SIG-M5 (cell line): ENCODE measurements at places on chromosomes 7 and 10.

DNA sequence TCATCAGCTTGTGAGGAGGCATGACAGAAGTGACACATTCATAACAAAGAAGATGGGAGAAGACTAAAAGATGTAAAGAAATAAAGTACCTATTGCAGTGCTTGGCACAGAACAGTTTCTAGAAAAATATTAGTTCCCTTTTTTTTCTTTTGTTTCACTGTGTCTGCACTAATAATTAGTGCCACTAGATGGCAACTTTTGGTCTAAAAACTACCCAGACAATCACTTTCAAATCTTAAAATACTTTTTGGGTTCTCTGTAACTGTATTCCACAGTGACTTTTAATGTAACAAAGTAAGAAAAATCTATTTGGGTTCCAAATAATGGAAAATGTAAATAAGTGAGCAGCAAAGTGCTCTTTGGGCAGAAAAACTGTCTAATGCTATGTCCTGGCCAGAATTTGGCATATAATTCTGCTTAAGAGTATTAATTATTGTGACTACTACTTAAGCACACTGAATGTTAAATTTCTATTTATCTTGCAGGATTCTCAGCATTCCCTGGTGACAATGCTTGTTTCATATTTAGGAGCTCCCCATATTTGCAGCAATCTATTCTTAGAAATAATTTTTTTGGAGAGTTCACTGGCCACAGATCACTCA lies 134.8 kb upstream of the KIF5B start:
- no peak for DNase-seq

GRCh38 chr7:73521636-73522104 lies 423 bp downstream of the BAZ1B start:
- DNase-seq: no peak

- DNase-seq: no peak
These were observed 231.3 kb upstream of the NPY start for GRCh38 chr7:24052572-24053260.

DNA sequence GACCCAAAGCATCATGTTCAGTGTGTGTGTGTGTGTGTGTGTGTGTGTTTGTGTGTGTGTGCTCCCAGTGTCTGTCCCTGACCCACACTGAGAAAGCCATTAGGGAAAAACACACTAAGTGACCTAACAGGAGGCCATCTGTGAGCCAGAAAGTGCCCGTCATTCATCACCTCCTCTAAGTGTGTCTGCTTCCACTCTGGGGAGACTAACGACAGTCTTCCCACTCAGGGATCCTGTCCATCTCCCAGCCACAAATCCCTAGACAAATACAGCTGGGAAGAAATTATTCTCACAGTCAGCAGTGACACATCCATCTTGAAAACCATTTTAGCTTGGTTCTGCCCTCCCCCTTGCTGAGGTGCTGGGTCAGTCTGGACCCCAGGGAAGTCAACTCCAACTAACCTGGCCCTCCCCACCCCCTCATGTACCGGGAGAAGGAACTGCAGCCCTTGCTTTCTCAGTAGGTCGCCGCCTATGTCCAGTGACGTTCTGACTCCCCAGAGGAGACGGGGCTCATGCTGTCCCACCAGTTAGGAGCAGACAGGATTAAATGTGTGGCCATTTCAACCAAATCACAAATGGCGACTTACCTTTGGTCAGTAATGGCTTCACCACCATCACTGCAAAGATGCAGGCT lies 296.5 kb upstream of the ZNF32 start:
- no peak for DNase-seq

DNA sequence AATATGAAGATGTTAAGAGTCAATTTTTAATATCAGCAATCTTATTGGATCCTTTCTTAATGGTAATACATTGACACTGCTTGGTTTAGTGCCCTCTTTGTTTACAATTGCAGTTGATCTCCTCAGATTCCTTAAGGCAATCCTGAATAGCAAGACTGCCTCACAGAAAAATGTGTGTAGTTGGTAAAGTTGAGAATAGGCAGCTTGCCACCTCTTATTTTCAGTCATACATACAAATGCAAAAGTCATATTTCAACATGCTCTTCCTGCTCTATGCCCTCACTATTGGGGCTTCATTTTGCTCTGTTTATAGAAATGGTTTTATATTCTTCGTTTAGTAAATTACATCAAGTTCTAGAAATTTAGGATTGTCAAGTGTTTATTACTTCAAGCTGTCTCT lies 661.1 kb upstream of the ANKRD30A start:
- DNase-seq: no peak

DNA sequence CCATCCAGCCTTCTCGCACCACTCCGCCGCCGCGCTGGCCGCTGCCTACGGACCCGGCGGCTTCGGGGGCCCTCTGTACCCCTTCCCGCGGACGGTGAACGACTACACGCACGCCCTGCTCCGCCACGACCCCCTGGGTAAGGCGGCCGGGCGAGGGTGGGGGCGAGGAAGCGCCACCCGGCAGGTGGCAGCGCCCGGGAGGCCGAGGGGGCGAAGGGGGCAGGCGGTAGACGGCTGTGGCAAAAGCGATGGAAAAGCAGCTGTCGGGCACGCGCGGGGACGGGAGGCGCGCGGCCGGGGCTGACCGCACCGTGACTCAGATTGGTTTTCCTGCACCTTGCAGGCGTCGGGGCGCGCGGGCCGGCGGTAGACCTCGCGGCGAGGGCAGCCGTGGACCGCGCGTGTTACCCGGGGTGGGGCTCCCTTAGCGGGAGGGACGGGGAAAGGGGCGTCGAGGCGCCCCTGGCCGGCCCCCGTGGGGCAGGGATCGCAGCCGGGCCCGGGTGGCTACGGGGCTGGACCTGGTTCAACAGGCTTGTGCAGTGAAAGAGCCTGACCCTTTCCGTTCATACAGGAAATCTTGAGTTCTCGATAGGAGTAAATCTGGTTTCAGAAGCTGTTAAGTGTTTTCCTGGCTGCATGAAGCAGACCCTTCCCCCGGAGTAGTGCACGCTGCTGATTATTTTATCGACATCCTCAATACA lies 608 bp downstream of the HHEX start:
- DNase-seq: no peak

DNA sequence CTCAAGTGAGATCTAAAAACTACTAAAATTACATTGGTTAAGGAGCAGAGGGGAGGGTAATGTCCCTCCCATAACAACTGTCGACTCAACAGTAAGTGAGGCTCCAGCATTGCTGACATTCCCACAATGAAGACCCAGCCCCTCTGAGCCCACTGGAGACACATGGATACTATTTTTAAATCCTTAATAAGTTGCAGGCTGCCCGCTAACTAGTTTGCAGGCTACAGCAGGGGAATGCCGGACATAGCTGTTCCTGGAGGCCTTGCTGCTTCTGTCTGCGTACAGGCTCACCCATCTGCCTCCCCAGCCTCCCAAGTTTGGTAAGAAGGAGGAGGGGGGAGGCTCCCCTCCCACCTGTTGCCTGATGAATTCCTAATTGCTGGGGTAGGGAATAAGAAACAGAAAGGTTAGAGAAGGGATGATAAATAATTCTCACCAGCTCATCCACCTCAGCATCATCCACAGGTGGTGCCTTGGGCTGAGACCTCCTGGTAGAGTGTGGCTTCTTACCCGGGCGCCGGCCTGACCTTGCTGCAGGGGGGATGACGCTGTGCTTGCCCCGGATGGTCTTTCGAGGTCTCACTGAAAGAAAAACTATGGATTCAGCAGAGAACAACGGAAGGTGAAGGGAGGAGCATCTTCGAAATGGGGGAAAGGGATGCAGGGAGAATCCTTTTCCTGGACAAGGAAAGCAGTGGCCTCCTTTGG lies 10.1 kb downstream of the FZD9 start:
- no peak for DNase-seq

DNA sequence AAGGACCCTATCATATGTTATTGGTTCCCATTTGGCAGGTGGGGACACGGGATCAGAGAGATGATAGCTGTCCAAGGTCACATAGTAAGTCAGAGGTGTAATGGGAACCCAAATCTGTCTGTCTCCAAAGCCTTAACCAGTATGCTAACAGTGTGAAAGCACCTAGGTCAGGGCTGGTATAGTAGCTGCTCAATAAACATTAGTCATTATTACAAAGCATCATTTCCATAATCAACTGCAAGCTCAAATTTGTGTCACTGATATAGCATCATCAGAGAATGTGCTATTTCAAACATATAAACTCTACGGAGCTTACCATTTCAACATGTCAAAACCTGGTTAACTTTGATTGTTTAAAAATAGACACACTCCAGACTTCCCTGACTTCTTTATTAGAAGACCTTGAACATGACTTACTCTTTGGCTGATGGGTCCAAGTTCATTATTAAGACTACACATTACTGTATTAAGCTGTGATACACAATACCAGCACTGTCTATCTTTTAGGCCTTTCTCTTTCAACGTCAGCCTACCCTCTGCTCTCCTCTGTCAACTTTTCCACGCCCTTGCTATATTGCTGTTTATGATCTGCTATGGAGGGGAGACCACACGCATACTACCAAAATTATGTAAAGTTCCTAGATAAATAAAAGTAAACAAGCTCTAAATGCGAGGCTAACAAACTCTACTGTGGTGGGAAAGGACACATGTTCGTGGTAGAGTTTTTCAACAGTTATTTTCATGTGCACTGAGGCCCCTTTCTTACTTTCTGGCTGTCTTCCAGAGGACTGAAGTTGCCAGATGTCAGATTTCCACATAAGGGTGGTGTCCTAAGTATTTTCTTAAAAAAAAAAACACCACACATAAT lies 33.6 kb downstream of the DNMBP start:
- no peak for DNase-seq

DNA sequence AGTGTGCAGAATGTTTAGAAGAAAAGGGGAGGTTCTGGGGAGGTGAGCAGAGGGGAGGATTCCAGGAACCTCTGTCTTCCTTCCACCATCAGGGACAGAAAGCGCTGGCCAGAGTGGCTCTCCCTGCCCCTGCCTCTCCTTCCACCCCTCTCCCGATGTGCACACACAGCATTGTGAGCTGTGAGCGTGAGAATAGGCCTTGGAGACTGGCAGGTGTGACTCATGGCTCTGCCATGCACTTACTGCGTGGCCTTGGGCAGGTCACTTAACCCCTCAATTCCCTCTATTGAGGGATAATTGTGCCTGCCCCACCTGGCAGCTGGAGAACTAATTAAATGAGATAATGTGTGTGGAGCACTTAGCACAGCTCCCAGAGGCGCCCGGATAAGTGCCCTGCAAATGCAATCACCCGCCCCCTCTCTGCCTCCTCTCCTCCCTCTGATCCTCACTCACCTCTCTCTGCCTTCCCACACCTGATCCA lies 115.4 kb downstream of the ZMIZ1 start:
- DNase-seq: no peak

DNA sequence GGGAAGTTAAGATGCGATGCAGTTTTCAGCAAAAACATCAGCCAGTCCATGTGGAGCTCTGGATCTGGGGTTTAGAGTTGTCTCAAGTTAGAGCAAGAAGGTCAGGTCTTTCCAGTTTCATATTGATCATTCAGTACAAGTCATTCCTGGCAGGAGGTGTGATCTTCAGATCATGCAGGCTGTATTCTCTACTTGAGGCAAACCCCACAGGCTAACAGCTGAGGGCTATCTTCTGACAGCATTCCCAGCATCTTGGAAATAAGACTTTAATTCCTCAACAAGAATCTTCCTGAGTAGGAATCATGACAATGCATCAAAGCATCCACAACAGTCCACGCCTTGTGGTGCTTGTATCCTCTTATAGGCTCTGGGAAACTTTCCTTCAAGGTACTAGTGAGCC lies 94.9 kb upstream of the ZNF438 start:
- no peak for DNase-seq

DNA sequence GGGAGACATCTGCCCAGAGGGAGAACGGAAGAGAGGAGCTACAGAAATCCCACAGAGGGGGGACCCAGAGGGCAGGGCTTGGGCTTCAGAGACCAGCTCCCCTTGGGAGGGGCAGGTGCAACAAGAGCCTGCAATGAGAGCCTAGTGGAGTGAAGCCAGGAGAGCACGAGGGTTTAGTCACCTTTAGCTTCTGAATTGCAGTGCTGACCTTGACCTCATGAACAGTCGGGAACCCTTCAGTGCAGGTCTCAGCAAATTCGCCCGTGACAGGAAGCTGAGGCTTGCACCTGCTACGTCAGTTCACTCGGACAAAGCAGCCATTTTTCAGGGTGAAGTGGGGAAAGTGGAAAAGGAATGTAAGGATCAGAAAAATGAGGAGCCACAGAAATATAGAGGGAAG lies 306.8 kb upstream of the CDC14C start:
- no peak for DNase-seq

GRCh38 chr10:95125582-95125981 lies 56.3 kb upstream of the CYP2C8 start:
- no peak for DNase-seq

- no peak for DNase-seq
These were observed 2.4 kb downstream of the ABCC2 start for GRCh38 chr10:99784727-99785441.

- DNase-seq: no peak
These were observed 225.9 kb downstream of the HDAC9 start for GRCh38 chr7:18721429-18721828.

DNA sequence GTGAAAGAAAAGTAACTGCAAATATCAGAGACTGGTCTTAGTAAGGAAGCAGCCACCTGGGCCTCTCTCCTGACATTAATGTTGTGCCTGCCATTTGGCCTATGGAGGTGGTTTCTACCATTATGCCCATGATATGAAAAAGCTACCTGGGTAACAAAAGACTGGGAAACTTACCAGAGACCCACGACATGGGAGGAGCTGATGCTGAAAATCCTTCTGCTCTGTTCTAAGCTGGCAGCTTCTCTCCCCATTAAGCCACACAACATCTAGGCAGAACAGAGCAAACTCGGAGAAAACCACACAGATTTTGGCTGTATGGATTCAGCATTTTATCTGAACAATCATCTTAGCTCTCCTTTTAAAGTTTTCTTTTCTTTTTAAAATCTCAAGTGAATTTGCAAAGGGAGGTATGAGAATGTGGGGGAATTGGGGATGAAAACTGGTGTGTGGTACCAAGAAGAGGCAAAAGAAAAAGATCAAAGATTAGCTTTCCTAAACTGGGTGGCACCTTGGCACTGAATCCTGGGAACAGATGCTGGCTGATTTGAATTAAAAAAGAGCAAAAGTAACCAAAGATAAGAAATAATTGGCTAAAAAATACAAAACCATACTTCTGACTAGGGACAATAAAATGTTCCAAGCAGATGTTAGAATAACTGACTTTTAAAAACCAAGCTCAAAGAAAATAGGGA lies 128.6 kb upstream of the ANKRD1 start:
- no peak for DNase-seq

GRCh38 chr7:5776894-5777660 lies 4.4 kb downstream of the RNF216 start:
- DNase-seq: no peak

DNA sequence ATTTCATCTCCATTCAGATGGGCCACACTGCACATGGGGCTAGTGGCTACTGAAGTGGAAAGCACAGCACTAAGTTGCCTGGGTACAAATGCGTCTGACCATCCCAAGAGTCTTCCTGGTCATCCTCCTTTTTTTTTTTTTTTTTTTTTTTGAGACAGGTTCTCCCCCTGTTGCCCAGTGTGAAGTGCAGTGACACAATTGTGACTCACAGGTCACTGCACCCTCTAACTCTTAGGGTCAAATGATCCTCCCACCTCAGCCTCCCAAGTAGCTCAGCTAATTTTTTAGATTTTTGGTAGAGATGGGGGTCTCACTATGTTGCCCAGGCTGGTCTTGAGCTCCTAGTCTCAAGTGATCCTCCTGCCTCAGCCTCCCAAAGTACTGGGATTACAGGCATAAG lies 3.4 kb upstream of the TRRAP start:
- no peak for DNase-seq
